NCI-H187 (cell line): ENCODE measurements at places on chromosomes 13 and 19.

- DNase-seq = no peak
Measured at GRCh38 chr13:48994706-48995105, 19.0 kb downstream of the FNDC3A start.

DNA sequence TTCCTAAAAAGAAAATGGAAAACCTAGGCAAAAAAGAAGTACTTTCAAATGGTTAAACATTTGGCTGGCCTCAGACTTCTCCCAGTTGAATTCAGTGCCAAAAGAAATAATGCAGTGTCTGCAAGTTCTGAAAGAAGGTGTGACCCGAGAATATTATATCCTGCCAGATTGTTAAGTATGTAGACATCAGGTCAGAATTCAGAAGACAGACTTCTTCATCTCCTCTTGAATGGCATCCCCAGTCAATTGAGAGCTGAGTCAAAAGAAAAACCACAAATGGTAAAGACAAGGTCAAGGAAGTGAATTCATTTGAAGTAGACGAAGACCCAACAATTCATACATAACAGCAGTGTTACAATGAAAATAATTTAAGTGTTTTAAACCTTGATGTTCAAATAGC lies 194.5 kb downstream of the NBEA start:
- DNase-seq = no peak

- DNase-seq = no peak
Measured at GRCh38 chr19:50968716-50969412, 527 bp downstream of the KLK6 start.

DNA sequence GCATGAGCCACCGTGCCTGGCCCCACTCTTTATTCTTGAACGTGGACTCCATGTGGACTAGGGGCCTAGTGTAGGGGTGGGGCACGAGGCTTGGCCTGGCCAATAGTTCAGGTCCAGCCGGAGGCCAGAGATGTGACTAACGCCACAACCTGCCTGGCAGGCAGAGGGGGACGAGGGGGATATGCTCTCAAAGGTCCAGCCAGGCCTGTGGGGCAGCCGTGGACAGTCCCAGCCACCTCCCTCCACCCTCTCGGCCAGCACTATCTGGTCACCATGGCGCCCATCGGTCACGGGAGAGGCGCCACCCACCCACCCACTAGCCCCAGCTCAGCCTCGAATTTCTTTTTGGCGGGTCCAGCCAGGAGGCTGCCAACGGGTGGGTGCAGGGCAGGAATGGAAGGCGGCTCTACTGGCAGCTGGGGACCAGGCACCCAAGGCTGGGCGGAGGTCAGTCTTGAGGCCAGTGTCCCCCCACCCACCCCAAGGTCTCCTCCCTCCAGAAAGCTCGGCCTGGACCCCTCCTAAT lies 2.2 kb upstream of the CERS1 start:
- DNase-seq = no peak

- no peak for DNase-seq
Measured at GRCh38 chr19:21092109-21092508, 10.1 kb downstream of the ZNF714 start.

DNA sequence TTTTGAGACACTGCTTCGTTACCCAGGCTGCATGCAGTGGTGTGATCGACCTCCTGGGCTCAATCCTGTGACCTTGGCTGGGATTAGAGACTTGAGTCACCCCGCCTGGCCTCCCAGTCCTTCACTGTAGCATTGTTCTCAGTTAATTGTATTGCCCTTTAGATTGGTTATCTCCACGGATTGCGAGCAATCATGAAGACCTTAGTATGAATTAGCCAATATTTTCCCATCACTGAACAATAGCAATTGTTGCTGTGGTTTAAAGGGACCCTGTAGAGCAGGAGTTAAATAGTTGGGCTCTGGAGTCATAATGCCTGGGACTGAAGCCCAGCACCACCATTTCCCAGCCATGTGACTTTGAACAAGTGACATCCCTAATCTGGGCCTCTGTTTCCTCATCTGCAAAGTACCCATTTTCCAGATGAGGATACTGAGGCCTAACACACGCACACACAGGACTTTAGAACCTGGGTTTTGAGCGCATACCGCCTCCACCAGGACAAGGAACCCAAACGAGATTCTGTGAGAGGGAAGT lies 8.4 kb downstream of the PPP1R14A start:
- DNase-seq = no peak

DNA sequence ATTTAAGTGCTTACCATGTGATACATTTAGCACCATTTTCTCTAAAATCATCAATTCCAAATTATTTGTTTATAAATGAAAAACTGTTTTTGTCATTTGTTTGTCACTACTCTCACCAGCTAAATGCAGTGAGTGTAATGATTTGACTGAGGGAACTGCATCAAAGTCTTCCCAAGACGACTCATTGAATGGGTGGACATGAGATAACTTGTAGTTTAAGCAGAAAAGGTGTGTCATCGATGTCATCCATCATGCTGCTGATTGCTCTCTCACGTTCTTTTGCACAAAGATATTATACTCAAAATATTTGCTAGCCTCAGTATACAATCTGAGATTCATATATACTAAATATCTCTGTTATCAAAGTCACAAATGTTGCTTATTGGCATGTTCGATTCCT lies 366.5 kb downstream of the IRS2 start:
- no peak for DNase-seq

DNA sequence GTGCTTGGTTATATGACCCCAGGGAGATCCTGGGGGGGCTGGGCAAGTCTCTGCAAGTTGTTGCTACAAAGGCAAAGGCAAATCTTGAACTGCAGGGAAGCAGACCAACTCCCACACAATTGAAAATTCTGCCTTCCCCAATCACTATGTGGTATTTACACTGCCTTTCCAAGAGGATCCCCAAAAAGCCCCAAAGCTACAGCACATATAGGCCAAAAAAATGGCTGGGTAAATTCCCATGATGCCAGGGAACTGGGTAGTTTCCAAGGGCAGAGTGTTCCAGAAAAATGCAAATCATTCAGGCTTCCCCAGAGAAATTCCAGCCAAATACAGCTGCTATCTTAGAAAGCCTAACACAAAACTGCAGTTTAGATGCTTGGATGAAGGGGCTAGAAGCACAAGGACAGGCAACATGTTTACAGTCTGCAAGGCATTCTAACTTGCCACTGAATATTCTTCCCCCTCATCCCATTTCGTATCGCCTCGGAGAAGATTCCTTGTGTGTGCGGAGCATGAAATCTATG lies 6.2 kb downstream of the FOXO1 start:
- no peak for DNase-seq

- DNase-seq = no peak
Measured at GRCh38 chr13:32175307-32175706, 139.9 kb downstream of the ZAR1L start.

DNA sequence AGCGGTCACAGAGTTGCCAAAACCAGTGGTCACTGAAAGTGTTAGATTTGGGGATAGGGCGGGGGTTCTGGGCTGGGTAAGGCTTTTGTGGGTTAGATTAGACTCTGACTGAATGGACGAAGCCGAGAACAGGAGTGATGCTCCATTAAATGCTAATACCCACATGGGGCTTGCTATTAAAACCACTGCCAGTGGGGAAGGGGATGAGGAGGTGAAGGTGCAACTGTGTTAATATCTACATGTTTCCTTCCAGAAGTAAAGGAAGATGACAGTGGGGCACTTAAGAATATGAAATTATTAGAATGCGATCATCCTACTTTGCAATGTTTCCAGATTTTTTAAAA lies 573 bp upstream of the ZNF614 start:
- DNase-seq = no peak

- DNase-seq = no peak
Measured at GRCh38 chr19:13207846-13208671, 57.8 kb downstream of the IER2 start.

DNA sequence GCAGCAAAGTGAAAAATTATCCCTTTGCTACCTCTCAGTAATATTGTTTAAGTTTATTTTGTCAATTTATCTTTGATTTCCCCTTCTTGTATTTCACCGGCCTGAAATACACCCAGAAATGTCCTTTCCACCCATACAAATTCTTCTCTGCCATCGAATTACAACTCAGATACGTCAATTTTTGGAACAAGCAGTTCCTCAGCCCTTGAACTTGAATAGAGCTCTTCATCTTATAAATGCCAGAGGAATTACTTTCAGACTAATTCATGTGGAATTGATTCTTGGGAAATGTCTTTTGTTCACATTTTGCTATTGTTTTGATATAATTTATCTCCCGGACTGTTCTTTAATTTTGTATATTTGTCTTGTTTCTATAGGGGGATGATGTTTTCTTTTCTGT lies 1359.3 kb upstream of the MIR17HG start:
- DNase-seq = no peak

GRCh38 chr13:72586518-72586917 lies 140.9 kb downstream of the MZT1 start:
- DNase-seq = no peak

DNA sequence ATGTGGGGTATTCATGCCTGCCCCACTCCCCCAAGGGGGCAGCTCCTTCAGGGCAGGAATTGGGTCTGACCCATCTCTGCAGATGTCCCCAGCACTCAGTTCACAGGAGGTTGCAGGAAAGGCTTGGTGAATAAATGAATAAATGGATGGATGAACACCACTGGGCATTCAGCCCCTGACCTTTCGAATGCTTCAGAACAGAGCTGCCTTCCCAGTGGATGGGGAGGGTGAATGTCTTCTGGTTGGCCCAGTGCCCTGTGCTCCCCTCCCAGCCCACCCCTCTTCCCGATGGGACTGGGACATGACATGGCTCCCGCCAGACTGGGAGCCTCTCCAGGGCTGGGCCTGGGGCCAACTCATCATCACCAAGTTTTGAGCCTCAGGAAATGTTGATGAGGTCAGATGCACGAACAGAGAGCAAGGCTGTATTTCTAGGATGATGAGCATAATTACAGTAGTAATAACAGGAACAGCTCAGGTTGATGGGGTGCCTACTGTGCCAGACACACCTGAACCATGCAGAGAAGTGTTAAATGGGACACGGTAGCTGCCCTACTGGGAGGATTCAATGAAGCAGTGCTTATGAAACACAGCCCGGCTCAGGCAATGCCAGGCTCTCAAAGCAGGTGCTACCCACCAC lies 25.7 kb downstream of the VRK3 start:
- DNase-seq = no peak

GRCh38 chr13:48630291-48630690 lies 23.4 kb upstream of the CYSLTR2 start:
- no peak for DNase-seq

- DNase-seq = no peak
Measured at GRCh38 chr13:29452773-29453616, 142.5 kb downstream of the SLC7A1 start.

- DNase-seq = no peak
Measured at GRCh38 chr13:75761369-75761768, 125.2 kb downstream of the LMO7 start.

DNA sequence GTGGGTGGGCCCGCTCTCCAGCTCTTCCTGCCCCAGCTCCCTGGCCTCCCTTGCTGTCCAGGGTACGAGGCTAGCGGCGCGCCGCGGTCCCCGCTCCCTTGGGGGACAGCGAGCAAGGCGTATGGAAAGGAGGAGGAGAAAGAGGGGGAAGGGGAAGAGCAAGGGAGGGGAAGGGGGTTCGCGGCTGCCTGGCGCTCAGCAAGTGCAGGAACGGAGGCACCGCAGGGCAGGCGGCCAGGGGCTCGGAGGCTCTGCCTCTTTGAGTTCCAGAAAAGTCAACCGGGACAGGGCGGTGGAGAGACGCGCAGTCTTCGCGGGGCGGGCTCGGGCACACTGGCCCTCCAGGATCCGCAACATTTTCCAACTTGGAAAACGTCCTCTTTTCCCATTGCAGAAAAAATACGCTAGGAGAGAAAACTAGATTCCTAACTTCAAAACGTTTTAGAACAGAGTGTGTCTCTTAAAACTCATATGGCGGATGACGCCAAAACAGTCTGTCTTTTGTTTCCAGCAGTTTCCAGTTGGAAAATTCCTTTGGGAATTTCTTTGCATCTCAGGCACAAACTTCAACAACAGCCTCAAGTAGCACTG lies 23.1 kb upstream of the TNFRSF19 start:
- DNase-seq = no peak

GRCh38 chr13:23558675-23559536 lies 11.3 kb upstream of the TNFRSF19 start:
- peak; percentile 59 for DNase-seq

DNA sequence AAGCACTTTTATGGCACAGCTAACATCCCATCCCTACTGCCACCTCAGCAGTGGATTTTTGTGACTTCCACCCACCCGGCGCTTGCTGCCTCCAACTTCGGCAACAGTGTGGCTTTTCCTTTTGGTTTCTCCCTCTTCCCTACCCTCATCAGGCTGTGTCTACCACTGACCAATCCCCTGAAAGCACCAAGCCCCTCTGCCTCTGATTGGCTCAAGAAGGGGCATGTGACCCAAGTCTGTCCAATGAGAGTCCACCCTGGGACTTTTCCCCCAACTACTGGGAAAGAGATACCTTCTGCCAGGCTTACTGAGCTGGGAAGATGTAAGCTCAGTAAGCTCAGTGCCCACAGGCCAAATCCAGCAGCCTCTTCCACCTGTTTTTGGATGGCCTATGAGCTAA lies 5.8 kb downstream of the SMIM7 start:
- no peak for DNase-seq

DNA sequence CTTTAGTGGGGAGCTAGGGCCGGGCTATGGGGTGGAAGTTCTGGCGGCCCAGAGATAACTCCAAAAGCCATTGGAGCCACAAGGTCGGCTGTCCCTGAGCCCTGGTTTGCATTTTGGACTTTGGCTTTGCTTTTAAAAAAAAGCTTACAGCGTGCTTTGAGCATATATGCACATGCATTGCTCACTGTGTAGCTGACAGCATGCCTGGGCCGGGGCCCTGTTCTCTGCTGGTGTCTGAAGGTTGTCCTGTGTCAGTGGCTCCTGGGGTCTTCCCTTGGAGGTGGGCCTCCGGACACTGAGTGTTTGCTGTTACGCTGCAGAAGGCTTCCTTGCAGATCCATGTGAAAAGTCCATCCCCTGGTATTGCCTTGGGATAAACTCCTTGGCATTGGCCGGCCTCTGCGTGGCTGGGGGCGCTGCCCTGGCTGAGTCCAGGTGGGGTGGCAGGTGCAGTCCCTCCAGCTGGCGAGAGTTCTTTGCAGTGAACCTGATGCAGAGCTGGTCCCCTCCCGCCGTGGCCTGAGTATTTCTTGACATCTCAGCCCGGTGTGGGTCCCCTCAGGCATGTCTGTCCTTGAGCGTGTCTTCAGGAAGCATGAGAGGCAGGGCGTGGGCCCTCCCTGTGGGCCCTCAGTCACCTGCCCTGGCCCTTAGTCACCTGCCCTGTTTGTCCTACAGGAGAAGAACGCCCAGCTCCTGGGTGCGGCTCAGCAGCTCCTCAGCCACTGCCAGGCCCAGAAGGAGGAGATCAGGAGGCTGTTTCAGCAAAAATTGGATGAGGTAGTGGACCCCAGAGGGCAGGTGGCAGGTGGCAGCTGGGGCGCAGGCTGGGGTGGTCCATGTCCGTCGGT lies 23.0 kb downstream of the PLEKHJ1 start:
- no peak for DNase-seq

GRCh38 chr19:45177817-45178261 lies at the start of gene TRAPPC6A:
Gene TRAPPC6A (minus strand): TSS chr19:45178237. CDS start chr19:45178218, 19 bp downstream.
- DNase-seq = no peak
